Activated T-helper 1 cell treated with anti-CD3 and anti-CD28 coated beads, Interleukin-12 subunit alpha, Interleukin-12 subunit beta, Interleukin-2, Interleukin-4 antibody, amounts not matched to agents 30 ng/mL and 10 ng/mL and 1 ng/mL, durations not matched to agents 14 hours and 24 hours and 36 hours (primary cell): ENCODE measurements at places on chromosomes 16 and 17. TPM values are rescaled to one million over a fixed set of nuclear protein-coding genes. Genes with fewer than 3 reads are reported as not detected.

The ZNF19 gene
- 1.7 and 2.1 TPM in 2 replicates for total RNA-seq

The NECAB2 gene
- total RNA-seq = not detected in 2 replicates

The EPN3 gene
- total RNA-seq = not detected in 2 replicates

The SPATA33 gene
- total RNA-seq = 15.1 and 16.1 TPM in 2 replicates

The IL34 gene
- not detected in 2 replicates for total RNA-seq

The KRT14 gene
- total RNA-seq = not detected in 2 replicates
